ENCODE measurements at places on chromosomes 12 and 14. TPM values are rescaled to one million over a fixed set of nuclear protein-coding genes. Genes with fewer than 3 reads are reported as not detected.

The EXOC3L4 gene
- not detected for total RNA-seq

The RPS6KL1 gene
- 6.7 TPM for total RNA-seq

The PLEK2 gene
- total RNA-seq = 67.6 TPM

The TAS2R9 gene
- not detected for total RNA-seq

The FOXN4 gene
- 0.52 TPM for total RNA-seq
